ENCODE measurements at places on chromosomes 1 and 21. TPM values are rescaled to one million over a fixed set of nuclear protein-coding genes. Genes with fewer than 3 reads are reported as not detected.

The CD2 gene
- polyA plus RNA-seq = 244 TPM

- no peak overlapping the region for H3K4me3 ChIP-seq
- H3K36me3 ChIP-seq = no peaks in the 10 kb centered on the region
- no peak for DNase-seq
- no peak overlapping the region for H3K27ac ChIP-seq
- H3K4me1 ChIP-seq = no peaks in the 10 kb centered on the region
Measured at GRCh38 chr1:14037101-14037847, 337.3 kb downstream of the PRDM2 start.

GRCh38 chr1:236836157-236836556 lies 41.1 kb downstream of the MTR start:
- H3K36me3 ChIP-seq = peaks cover 73% of the 10 kb centered on the region
- peak overlapping the region; percentile 31 for H3K27ac ChIP-seq
- no peak for DNase-seq
- H3K27me3 ChIP-seq = no peaks in the 10 kb centered on the region
- no peaks in the 10 kb centered on the region for H3K4me1 ChIP-seq

DNA sequence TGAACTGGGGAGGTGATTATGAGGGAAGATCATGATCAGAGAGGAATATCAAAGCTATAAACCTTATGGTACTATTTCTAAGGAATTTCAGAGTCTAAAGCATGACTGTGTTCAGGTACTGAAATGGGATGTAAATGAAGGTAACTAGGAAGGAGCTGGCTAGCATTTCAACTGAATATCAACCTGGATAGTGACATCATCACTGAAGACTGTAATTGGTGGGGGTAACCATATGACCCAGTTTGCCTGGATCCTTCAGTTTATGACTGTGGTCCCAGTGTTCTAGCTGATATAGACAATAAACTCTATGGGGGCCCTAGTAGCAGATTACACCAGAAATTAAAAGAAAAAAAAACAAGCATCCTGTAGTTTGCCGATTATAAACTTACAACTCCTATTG lies 120.8 kb downstream of the APP start:
- no peak overlapping the region for H3K27ac ChIP-seq
- H3K27me3 ChIP-seq = no peaks in the 10 kb centered on the region
- H3K4me1 ChIP-seq = no peaks in the 10 kb centered on the region
- H3K36me3 ChIP-seq = peaks cover 18% of the 10 kb centered on the region

- H3K4me3 ChIP-seq = no peak overlapping the region
- no peaks in the 10 kb centered on the region for H3K36me3 ChIP-seq
- H3K27me3 ChIP-seq = no peaks in the 10 kb centered on the region
Measured at GRCh38 chr1:115725600-115725999, 42.9 kb downstream of the CASQ2 start.

The OR14A2 gene
- polyA plus RNA-seq = not detected

The RAB7B gene
- 6.4 TPM for polyA plus RNA-seq

The TRIM45 gene
- polyA plus RNA-seq = 2.7 TPM

DNA sequence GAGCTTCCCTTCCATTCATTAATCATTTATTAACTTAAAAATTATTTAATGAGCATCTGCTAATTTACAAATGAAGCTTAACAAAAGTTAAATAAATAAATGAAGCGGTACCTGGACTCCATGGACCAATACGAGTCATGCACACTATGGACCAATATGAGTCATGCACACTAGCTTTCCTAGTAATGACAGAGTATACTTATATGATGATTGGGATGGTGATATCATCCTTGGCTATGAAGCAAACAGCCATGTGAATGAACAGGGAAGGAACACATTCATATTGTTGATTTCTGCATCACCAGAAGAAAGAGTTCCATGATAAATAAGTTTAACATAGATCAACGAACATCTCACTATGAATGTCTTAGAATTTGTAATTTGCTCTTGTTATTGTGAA lies 109.9 kb downstream of the SPAG17 start:
- H3K4me3 ChIP-seq = no peak overlapping the region
- no peak for DNase-seq
- H3K27me3 ChIP-seq = no peaks in the 10 kb centered on the region
- no peak overlapping the region for H3K27ac ChIP-seq

The C8A gene
- polyA plus RNA-seq = 0.02 TPM

DNA sequence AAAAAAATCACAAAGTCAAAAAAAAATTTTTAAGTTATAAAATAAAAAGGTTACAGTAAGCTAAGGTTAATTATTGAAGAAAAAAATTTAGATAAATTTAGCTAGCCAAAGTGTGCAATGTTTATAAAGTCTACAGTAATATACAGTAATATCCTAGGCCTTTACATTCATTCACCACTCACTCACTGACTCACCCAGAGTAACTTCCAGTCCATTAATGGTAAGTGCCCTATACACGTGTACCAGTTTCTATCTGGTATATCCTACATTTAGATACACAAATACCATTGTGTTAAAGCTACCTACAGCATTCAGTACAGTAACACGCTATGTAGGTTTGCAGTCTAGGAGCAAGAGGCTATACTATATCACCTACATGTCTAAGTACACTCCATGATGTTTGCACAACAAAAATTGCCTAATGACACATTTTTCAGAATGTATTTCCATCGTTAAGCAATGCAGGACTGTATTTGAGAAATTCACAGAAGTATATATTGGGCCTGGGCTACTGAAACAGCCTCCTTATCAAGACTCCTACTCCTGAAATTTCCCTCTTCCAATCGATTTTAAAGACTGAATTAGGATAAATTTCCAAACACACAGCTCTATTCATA lies 155.1 kb downstream of the COP1 start:
- H3K4me1 ChIP-seq = no peaks in the 10 kb centered on the region
- H3K27me3 ChIP-seq = no peaks in the 10 kb centered on the region
- H3K36me3 ChIP-seq = no peaks in the 10 kb centered on the region
- H3K27ac ChIP-seq = no peak overlapping the region

- DNase-seq = no peak
- no peaks in the 10 kb centered on the region for H3K4me1 ChIP-seq
- no peaks in the 10 kb centered on the region for H3K36me3 ChIP-seq
Measured at GRCh38 chr1:115982400-115982799, 6.1 kb downstream of the SLC22A15 start.

GRCh38 chr1:97004054-97004453 lies 282.5 kb downstream of the PTBP2 start:
- H3K27me3 ChIP-seq = no peaks in the 10 kb centered on the region
- no peak for DNase-seq
- no peak overlapping the region for H3K4me3 ChIP-seq

GRCh38 chr21:25855576-25855975 lies 120.8 kb downstream of the GABPA start:
- H3K27ac ChIP-seq = no peak overlapping the region
- no peaks in the 10 kb centered on the region for H3K27me3 ChIP-seq
- no peak overlapping the region for H3K4me3 ChIP-seq
- H3K36me3 ChIP-seq = no peaks in the 10 kb centered on the region
- peaks cover 4% of the 10 kb centered on the region for H3K4me1 ChIP-seq

- DNase-seq = peak; percentile 13
- H3K4me1 ChIP-seq = no peaks in the 10 kb centered on the region
- no peak overlapping the region for H3K27ac ChIP-seq
- no peaks in the 10 kb centered on the region for H3K27me3 ChIP-seq
- H3K4me3 ChIP-seq = no peak overlapping the region
Measured at GRCh38 chr1:201877877-201878401, 10.8 kb upstream of the SHISA4 start.

The NR5A2 gene
- polyA plus RNA-seq = 0.94 TPM

The GBP6 gene
- 1.8 TPM for polyA plus RNA-seq

DNA sequence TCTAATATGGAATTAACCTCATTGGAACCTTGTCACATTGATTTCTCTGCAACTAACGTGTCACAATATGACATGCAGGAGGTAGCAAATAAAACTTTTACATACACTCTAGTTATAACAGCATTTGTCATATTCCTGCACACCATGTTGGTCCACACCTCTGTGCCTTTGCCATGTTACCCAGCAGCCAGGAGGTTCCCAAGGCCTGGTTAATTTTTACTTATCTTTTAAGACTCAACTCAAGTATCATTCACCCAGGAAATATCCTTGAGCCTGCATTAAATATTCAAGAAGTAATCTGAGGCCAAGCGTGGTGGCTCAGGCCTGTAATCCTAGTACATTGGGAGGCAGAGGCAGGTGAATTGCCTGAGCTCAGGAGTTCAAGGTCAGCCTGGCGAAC lies 447.2 kb upstream of the NR5A2 start:
- H3K27ac ChIP-seq = no peak overlapping the region
- no peak for DNase-seq
- no peaks in the 10 kb centered on the region for H3K27me3 ChIP-seq
- no peak overlapping the region for H3K4me3 ChIP-seq
- H3K4me1 ChIP-seq = no peaks in the 10 kb centered on the region
- no peaks in the 10 kb centered on the region for H3K36me3 ChIP-seq

- no peak for DNase-seq
- no peak overlapping the region for H3K4me3 ChIP-seq
- H3K4me1 ChIP-seq = no peaks in the 10 kb centered on the region
- no peaks in the 10 kb centered on the region for H3K27me3 ChIP-seq
- H3K27ac ChIP-seq = no peak overlapping the region
- H3K36me3 ChIP-seq = no peaks in the 10 kb centered on the region
Measured at GRCh38 chr1:38121231-38121680, 74.7 kb upstream of the POU3F1 start.

The CLCNKA gene
- polyA plus RNA-seq = 0.30 TPM

The OLFML3 gene
- polyA plus RNA-seq = 5.0 TPM

The CCDC24 gene
- 11.1 TPM for polyA plus RNA-seq

The EPHX1 gene
- polyA plus RNA-seq = 13.3 TPM

DNA sequence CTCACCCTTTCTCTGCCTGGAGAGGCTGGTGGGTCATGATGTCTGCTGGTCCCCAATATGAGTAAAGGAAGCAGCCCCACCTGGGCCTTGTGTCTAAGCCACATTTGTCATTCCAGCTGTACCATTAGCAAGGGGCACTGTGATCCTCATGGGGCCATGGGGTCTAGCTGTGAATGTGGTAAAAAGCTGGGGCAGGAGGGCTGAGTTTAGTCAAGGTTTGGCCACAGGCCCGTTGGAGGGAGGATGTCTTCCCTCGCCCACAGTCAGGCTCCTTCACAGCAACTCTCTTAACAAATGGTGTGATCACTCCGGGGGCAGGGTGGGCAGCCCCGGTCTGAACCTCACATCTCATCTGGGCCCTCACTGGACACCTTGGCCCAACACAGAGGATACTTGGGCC lies 115.4 kb downstream of the DMRTB1 start:
- no peak for DNase-seq
- no peaks in the 10 kb centered on the region for H3K27me3 ChIP-seq
- H3K27ac ChIP-seq = no peak overlapping the region
- no peaks in the 10 kb centered on the region for H3K36me3 ChIP-seq
- no peak overlapping the region for H3K4me3 ChIP-seq

The PALMD gene
- polyA plus RNA-seq = 21.2 TPM

GRCh38 chr1:185559684-185560331 lies 174.4 kb upstream of the HMCN1 start:
- no peak overlapping the region for H3K27ac ChIP-seq
- no peaks in the 10 kb centered on the region for H3K27me3 ChIP-seq
- peak; percentile 61 for DNase-seq

DNA sequence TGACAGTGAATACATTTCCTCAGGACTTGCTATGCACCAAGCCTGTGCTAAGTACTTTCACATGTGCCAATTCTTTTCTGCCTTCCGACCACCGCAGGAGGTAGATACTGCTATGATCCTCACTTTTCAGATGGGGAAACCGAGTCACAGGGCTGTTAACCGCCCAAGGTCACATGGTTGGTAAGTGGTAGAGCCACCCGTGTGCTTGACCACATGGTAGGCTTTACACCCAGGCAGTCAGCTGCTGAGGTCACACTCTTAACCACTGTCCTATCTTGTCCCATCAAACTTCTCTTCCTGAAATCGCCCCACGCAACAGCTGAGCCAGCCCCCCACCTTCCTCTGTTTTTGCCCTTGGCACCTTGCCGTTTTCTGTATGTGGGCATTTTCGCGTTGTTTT lies 31.0 kb upstream of the SDHB start:
- no peak overlapping the region for H3K4me3 ChIP-seq
- no peak overlapping the region for H3K27ac ChIP-seq
- DNase-seq = no peak
- no peaks in the 10 kb centered on the region for H3K27me3 ChIP-seq

The AIRE gene
- polyA plus RNA-seq = 52.2 TPM

GRCh38 chr1:51058858-51059257 lies 43.2 kb upstream of the C1orf185 start:
- H3K27me3 ChIP-seq = no peaks in the 10 kb centered on the region
- H3K4me3 ChIP-seq = no peak overlapping the region
- DNase-seq = peak; percentile 2
- H3K27ac ChIP-seq = no peak overlapping the region
- H3K4me1 ChIP-seq = no peaks in the 10 kb centered on the region
- H3K36me3 ChIP-seq = no peaks in the 10 kb centered on the region

DNA sequence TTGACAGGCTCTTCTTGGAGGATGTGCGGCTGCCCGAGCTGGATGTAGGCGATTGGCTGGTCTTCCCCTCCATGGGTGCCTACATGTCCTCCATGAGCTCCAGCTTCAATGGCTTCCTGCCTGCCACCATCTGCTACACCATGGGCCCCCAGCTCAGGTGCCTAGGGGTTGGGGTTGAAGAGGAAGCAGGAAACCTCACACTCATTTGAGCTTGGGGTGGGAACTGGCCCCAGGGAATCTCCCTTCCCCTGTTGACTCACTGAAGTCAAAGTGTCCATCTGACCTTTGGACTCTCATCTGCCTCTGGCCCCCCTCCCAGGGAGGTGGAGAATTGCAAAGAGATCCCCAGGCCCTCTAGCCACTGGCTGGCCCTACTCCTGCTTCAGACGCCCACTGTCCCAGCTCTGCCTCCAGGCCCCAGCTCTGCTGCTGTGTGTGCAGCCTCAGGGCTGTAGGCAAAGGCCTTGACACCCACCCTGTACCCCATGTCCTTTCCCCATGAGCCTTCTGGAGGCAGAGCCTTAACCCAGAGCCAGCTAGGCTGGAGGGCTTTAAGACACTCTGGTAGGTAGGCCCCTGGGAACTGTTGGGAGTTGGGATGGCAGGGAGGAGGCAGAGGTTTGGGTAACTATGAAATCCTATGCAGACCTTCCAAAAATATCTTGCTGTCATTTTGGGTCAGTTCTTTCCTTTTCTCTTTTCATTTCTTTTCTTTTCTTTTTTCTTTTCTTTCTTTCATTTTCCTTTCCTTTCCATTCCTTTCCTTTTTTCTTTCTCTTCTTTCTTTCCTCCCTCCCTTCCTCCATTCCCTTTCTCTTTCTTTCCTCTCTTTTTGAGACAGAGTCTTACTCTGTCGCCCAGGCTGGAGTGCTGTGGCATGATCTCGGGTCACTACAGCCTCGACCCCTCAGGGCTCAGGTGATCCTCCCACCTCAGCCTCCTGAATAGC lies 66.9 kb upstream of the TINAGL1 start:
- H3K27me3 ChIP-seq = no peaks in the 10 kb centered on the region
- peak overlapping the region; percentile 81 for H3K4me3 ChIP-seq
- peak; percentile 59 for DNase-seq

The SPRR3 gene
- polyA plus RNA-seq = 9.7 TPM

The OR2L13 gene
- 0.05 TPM for polyA plus RNA-seq

The ERICH3 gene
- 0.78 TPM for polyA plus RNA-seq

GRCh38 chr1:28359592-28360239 lies 9.8 kb upstream of the PHACTR4 start:
- H3K4me1 ChIP-seq = no peaks in the 10 kb centered on the region
- no peak overlapping the region for H3K4me3 ChIP-seq
- peak; percentile 50 for DNase-seq
- no peaks in the 10 kb centered on the region for H3K27me3 ChIP-seq
